Daoy (cell line): ENCODE measurements at places on chromosomes 2 and 18. TPM values are rescaled to one million over a fixed set of nuclear protein-coding genes. Genes with fewer than 3 reads are reported as not detected.

GRCh38 chr2:173075056-173075780, 428 bp upstream of the MAP3K20 start:
- no peak for DNase-seq

DNA sequence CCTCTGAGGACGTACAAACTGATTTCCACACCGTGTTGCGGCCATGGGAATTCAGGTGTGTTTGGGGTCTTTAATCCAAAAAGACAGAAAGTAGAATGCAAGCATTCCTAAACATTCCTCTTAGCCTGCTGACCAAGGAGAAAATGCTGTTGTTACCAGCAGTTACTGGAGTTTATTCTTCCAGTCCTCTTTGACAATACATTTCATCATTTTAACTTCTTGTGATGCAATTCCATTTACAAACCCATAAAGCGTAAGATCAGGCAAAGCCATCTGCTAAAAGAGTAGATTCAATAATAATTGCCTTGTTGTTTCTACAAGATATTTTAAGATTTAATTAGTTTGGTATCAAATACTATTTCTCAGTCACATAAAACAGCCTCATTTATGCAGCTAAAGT, 32.7 kb downstream of the SPIRE1 start:
- no peak for DNase-seq

- no peak for DNase-seq
Observed at GRCh38 chr18:2442006-2442405, 129.3 kb downstream of the METTL4 start.

GRCh38 chr18:29056800-29057199, 879.9 kb upstream of the CDH2 start:
- no peak for DNase-seq

- no peak for DNase-seq
Observed at GRCh38 chr2:231998046-231998445, 36.5 kb downstream of the DIS3L2 start.

GRCh38 chr2:216404010-216404618, 8.2 kb upstream of the SMARCAL1 start:
- DNase-seq = peak; percentile 43

GRCh38 chr2:74550231-74550630, 3.5 kb downstream of the LOXL3 start:
- DNase-seq = no peak

GRCh38 chr18:56224669-56225561, 413.5 kb downstream of the TXNL1 start:
- no peak for DNase-seq

Gene ASXL3
- 0.18 and 0.29 TPM in 2 replicates for total RNA-seq

- peak; percentile 88 for DNase-seq
Observed at GRCh38 chr2:159131914-159132281, 154.6 kb downstream of the WDSUB1 start.

Gene PPP4R3B
- 40.7 and 43.3 TPM in 2 replicates for total RNA-seq

DNA sequence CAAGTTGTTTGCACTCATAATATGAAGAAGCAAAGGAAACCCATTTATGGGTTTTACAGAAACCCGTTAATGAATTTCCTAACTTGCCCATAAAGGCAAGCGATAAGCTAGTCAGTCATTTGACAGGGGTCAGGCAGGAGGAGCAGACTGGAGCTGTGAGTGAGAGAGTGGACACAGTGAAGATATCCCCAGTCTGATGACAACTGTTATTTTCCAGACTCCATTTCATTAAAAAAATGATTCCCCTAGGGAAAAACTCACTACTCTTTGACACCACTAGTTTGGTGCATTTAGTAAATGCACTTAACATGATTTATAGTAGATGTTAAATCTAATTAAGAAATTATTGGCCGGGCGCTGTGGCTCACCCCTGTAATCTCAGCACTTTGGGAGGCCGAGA, 80.8 kb downstream of the TGIF1 start:
- DNase-seq = no peak

GRCh38 chr2:9981655-9982054, 30.2 kb downstream of the GRHL1 start:
- no peak for DNase-seq

DNA sequence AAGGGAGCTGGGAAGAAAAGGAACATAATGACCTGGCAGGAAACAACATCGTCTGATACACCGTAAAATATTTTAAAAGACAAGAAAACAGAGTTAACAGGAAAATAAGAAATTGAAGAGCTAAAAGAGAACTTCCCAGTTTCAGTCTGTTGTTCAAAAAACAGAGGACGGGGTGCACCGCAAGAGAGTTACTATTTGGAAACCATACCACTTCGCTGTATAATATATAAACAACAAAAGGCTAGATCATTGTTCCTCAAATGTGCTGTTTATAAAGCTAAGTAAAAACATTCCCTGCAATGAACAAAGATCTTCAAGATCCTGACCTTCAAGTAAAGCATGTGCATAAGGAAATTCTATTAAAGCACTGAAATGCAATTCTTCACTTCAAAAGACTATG, 2.1 kb downstream of the PPP3R1 start:
- DNase-seq = no peak

GRCh38 chr2:65430603-65431420, 1.6 kb downstream of the SPRED2 start:
- DNase-seq = peak; percentile 85

DNA sequence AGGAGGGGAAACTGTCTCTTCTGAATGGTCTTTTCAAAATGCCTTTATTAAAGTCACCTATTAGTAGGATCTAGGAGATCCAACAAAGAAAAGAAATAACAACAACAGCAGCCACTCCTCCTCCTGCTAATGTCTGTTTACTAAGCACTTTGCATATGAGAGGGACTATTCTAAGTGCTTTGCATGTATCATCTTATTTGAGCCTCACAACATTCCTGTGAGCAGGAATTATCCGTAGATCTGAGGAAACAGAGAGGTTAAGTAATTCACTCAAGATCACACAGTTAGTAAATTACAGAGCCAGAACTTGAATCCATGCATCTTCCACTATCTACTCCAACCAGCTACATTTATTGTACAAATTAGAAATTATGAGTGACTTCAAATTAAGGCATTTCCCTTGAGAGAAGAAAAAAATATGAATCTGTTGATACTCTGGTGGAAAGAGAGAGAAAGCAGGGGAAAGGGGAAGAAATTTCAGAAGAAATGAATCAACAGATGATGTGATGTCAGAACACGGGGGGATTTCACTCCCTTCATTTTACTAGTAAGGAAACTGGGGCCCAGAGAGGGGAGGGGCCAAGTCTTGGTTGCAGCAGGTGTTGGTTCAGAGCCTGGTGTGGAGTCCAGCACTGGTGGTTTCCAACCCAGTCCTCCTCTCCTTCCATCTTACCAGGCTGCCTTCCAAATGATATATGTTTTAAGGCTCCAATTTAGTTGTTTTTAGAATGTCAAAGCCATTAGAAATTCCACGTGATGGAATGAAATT, 49.7 kb downstream of the TSN start:
- no peak for DNase-seq

DNA sequence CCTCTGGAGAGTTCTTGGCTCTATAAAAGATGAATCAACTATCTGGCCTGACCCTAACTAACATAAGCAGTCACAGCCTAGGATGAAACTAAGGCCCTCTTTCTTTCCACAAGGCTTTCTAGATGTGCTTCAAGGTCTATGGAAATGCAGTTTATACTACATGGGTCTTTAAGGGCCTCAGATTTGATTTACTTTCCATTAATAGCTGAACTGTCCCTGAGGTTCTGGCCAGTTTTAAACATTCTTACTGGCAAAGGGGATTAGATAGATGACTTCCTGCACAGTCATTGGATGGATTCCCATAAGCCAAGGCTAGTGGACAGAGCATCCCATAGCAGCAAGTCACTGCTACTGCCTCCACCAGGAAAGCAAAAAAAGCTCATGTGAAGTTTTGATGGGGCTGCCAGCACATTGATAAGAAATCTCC, 38.1 kb upstream of the LCLAT1 start:
- peak; percentile 21 for DNase-seq

- DNase-seq = no peak
Observed at GRCh38 chr2:11711751-11712150, 34.7 kb upstream of the LPIN1 start.

GRCh38 chr2:17628349-17629261, 88.1 kb downstream of the VSNL1 start:
- DNase-seq = peak; percentile 18

DNA sequence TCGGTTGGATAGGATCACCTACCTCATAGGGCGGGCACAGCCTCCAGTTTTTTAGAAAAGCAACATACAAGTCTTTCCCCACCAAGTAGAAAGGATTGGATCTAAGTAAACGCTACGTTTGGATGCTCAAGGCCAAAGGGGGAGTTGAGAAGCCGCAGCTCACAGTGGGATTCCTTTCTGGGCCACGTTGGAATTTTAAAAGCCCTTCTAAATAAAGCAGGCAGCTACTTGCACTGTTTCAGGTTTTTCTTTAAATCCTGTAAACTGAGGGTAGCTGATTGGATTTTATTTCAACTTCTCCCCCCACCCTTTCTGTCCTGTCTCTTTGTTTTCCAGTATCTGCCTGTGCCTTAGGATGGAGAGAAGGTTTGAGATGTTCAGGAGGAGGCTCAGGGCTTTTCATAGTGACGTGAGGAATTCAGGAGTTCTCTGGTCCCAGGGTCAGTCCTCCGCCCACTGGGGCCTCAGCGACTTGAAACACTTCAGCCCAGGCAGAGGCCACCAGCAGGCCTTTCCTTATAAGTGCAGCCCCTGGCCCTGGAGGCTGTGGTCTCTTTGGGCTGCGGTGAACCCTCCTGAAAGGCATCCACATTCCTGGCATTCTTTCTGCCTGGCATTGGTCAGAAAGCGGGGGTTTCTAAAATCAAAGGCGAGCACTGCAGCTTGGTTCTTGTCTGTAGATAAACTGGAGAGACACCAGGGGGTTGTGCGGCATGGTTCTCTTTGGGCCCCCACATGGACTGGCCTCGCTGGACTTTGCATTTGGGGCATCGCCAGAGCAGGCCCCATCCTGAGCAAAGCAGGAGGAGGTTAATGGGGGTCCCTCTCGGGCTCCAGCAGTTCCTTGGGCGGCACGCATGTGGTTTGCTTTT, 44.5 kb downstream of the SH3BP4 start:
- DNase-seq = peak; percentile 91

DNA sequence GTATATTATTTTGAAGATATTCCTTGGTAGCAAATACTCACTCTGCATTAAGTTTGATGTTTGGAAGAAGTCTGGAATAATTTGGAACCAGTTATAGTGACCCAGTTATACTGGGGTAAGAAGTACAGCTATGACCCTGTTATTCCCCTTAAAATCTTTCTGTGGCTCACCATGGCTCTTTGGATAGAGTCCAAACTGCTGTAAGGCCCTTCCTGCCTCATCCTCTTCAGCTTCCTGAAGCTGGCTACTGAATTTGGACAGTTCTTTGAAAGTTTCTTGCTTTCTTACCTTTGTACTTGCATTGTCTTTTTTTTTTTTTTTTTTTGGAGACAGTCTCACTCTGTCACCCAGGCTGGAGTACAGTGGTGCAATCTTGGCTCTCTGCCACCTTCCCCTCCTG, 85.6 kb downstream of the ABI2 start:
- DNase-seq = no peak

Gene KIF1A
- total RNA-seq = 15.0 and 16.2 TPM in 2 replicates

DNA sequence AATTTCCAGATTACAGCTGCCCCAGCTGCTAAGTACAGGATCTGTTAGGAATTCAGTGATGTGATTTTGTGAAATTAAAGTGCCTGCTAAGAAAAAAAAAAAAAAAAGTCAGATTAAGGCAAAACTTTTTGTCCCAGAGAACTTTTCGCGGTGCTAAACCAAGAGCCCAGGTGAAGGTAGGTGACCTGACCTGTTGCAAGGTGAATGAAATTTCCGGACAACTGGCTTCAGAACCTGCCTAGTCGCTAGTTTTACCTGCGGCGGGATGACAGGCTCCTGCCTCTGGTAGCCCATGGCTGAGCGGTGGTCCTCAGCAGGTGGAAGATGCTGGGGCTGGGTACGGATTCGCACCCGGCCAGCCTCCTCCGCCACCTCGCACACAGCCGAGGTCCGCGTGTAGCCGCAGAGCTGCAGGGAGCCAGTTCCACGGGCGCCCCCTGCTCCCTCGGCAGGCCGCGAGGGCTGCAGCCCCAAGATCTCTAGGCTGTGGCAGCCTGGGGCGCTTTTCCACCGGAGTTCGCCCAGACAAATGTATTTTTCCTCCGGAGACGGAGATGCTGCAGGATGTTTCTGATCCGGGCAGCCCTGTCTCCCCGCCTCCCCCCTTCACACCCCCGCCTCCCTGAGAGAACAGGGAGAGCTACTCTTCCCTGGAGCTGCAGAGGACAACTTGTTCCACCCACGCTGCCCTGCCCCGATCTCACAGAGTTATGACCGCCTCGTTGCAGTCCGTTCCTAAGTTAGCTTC, at the start of gene SLC38A11:
Gene SLC38A11, minus strand, starts transcription at position 572 of the 748 bp plus-strand sequence. Its CDS starts 278 bp downstream, at position 294.
- no peak for DNase-seq

Gene KCNF1
- not detected in 2 replicates for total RNA-seq

Gene SKOR2
- not detected in 2 replicates for total RNA-seq

Gene ERMN
- 0.29 TPM in 1 of 2 replicates, not detected in the other for total RNA-seq

GRCh38 chr2:64963719-64964118, 25.5 kb upstream of the SLC1A4 start:
- DNase-seq = no peak

DNA sequence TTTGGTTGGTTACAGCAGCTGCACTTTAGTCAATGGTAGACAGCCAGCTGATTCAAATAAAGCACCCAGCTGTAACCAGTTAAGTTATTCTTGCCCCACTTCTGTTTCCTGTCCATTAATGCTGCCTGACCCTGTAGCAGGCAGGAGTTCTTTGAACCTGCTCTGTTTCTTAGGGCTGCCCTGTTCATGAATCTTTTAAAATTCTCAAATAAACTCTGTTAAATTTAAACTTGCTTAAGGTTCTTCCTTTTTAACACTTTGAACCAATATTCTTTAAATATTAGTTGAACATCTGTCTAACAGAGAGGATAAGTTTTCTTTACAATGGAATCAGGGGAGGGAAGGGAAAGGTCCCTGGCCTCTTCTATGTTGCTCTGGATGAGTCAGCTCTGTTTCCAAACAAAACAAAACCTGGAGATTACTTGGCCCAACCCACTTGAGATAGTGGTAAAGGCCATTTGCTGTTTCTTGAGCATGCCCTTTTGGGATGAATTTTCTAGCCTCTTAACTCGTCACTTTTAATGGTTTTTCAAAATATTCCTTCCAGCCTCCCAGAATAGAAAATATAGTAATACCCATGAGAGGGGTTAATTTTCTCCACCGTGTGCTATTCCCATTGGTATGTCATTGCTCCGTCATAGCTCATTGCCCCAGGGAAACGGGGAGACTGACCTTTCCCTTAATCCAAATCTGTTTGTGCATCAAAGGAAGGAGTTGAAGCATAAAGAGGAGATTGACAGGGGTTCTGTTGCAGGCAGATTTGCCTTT, 112.1 kb upstream of the FHL2 start:
- DNase-seq = peak; percentile 61

DNA sequence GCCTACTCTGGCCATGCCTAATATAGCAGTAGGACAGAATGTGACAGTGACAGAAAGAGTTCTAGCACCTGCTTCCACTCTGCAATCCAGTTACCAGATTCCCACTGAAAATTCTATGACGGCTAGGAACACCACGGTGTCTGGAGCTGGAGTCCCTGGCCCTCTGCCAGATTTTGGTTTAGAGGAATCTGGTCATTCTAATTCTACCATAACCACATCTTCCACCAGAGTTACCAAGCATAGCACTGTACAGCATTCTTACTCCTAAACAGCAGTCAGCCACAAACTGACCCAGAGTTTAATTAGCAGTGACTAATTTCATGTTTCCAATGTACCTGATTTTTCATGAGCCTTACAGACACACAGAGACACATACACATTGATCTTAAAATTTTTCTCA, 45.2 kb upstream of the TTR start:
- DNase-seq = peak; percentile 7
